Stimulated activated CD4-positive, alpha-beta T cell treated with anti-CD3 and anti-CD28 coated beads, Interleukin-1b, Interleukin-23, amount 100 ng/mL, for 4 hours (primary cell): ENCODE measurements at places on chromosomes 13 and 19.

- peak; percentile 81 for DNase-seq
These were observed at the start of gene ALKBH7 for GRCh38 chr19:6372594-6373095. ALKBH7 (plus strand) TSS chr19:6372794; CDS start chr19:6372821, 27 bp downstream.

GRCh38 chr19:35327642-35328041 lies 1.3 kb upstream of the CD22 start:
- DNase-seq = no peak

DNA sequence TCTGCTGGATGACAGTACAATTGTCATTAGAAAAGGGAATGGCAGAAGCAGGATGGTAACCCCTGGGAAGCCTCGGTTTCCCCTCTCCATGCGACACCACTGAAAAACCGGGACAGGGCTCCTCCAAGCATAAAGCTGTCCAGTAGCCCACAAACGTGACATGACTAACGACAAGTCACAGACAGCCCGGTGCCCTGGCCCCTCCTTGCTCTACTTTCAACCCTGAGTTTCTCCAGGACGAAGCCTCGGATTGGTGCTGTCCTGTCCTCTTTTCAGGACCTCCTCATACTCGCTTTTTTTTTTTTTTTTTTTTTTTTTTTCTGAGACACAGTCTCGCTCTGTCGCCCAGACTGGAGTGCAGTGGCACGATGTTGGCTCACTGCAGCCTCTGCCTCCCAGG lies 16.3 kb downstream of the DPP9 start:
- DNase-seq = no peak

DNA sequence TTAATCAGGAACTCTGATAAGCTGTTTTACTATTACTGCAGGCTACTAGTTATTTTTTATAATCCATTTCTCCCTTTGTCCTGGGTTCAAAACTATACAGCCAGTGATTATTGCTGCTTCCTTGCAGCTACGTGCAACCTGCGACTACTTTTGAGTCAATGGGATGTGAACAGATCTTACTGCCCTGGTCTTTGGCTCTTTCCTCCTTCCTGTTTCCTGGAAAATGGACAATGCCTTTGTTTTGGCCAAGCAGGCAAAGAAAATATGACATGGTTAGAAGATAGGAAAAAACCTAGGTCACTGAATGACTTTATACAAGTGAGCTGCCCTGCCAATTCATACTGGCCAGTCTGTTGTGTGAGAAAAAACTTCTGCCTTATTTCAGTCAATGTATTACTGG lies 201.2 kb upstream of the KLF12 start:
- DNase-seq = no peak

DNA sequence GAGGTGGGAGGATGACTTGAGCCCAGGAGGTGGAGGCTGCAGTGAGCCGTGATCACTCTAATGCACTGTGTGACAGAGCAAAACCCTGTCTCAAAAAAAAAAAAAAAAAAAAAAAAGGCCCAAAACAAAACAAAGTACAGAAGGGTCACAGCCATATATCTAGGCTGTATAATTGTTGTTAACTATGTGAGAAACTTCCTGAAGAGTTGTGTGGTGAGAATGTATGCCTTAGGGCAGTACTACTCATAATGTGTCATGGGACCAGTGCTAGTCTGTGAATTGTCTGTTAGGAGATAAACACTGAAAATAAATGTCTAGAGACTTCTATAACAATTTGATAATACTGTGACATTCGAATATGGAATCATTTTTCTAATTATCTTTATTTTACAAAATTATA lies 43.1 kb downstream of the PAN3 start:
- DNase-seq = no peak

GRCh38 chr19:16075430-16076153 lies 703 bp upstream of the TPM4 start:
- DNase-seq = no peak

- no peak for DNase-seq
These were observed 2213.9 kb upstream of the PCDH20 start for GRCh38 chr13:63629591-63629990.

- DNase-seq = peak; percentile 3
These were observed at the start of gene ACP7 for GRCh38 chr19:39083983-39084731. ACP7 (plus strand) TSS chr19:39084368; CDS start chr19:39085270, 902 bp downstream.
